ENCODE measurements at places on chromosomes 6 and 20.

GRCh38 chr20:44491635-44492395 is 16.1 kb downstream of the TTPAL start:
- peaks cover 51% of the 10 kb centered on the region for H3K36me3 ChIP-seq
- no peaks in the 10 kb centered on the region for H3K4me1 ChIP-seq
- no peak overlapping the region for H3K27ac ChIP-seq
- no peaks in the 10 kb centered on the region for H3K27me3 ChIP-seq

DNA sequence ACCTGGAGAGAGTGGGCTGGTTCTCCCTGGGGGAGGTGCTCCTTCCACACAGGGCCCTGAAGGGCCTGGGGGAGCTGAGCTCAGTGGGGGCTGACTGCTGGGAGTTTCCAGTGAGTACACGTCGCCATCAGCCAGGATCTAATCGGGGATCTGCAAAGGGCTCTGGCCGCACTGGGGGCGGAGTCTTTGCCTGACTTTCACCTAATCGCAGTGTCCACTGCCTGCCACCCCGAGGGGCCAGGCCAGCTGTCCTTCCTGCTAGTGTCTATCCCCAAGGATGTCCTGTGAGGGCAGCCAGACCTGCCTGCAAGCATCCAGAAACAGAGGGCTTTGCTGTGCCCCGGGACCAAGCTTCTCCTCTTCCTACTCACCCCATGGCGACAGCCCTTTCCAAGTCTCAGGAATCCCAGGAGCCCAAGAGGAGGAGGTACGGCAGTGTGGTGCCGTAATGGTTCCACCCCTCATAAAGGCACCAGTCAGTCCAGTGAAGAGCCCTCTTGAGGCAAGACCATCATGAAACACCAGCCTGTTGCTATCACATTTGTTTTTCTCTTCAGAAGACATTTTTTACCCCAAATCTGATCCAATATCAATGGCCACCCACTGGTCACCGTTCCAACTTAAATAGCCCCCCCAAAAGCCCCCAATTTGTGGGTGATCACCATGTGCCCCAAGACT is 243.1 kb upstream of the ECI2 start:
- H3K27me3 ChIP-seq = no peaks in the 10 kb centered on the region
- DNase-seq = peak; percentile 27
- no peak overlapping the region for H3K27ac ChIP-seq
- no peak overlapping the region for H3K4me3 ChIP-seq
- no peaks in the 10 kb centered on the region for H3K36me3 ChIP-seq

GRCh38 chr6:56772737-56773184 is 130.1 kb upstream of the DST start:
- H3K27me3 ChIP-seq = no peaks in the 10 kb centered on the region
- H3K4me1 ChIP-seq = peaks cover 18% of the 10 kb centered on the region
- H3K4me3 ChIP-seq = no peak overlapping the region
- peak overlapping the region; percentile 28 for H3K27ac ChIP-seq
- DNase-seq = peak; percentile 24

DNA sequence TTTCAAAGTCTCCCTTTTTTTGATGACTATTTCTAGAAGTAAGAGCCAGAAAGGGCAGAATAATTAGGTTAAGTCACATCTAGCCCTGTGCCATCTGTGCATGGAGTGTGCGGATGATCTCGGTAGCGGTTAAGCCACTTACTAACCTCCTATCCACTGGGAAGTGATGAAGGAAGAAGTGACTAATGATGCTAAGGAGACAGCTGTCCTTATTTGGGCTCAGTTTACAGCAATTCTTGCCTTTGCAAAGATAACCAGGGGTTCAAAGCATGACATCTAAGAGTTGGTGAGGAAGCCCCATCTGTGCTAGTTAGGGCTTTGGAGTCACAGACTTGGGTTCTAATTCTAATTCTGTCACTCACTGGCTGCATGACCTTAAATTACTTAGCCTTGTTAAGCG is 62.4 kb upstream of the RREB1 start:
- peaks cover 3% of the 10 kb centered on the region for H3K4me1 ChIP-seq
- H3K36me3 ChIP-seq = no peaks in the 10 kb centered on the region
- no peak overlapping the region for H3K4me3 ChIP-seq

- no peaks in the 10 kb centered on the region for H3K36me3 ChIP-seq
- H3K27ac ChIP-seq = no peak overlapping the region
- H3K27me3 ChIP-seq = no peaks in the 10 kb centered on the region
- DNase-seq = no peak
Measured at GRCh38 chr20:3730803-3731672, 1.4 kb upstream of the HSPA12B start.

DNA sequence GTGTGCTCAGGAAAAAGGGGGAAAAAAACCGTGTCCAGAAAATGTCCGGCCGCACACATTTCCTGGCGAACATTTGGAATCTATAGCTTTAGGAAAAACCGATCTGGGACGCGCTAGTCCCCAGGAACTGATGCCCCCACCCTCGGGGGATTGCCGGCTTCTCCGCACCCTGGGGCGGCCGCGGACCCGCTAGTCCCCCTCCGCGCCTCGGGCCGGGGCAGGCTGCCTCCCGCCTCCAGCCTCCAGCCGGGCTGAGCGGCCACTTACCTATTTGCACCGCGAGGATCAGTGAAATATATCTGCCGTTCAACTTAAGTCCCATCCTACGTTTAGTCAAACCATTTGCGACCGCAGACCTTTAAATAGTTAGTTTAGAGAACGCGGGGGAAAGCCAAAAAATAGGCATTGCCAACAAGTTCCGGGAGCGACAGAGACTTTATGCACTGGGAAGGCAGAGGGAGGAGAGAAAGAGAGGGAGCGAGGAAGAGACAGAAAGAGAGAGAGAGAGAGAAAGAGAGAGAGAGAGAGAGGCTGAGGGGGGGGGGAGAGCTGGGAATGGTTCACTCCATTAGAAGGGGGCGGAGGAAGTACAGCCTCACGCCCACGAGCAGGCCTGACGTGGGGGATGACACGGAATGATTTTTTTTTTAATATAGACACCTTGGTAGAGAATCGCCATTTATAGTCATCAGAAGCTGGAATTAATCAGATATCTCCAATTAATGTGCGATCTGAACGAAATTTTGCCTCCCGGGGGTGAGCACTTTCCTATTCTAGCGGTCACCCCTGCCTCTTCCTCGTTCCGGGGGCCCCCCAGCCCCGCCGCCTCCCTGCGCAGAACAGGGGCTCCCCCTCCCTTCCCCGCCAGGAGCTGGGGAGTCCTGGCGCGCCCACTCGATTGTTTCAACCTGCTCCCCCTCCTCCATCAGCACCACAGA is at the start of gene NRN1:
NRN1 (minus strand) TSS at position 498 of the 938 bp plus-strand sequence; CDS start at position 322, 176 bp downstream.
- no peaks in the 10 kb centered on the region for H3K27me3 ChIP-seq
- no peaks in the 10 kb centered on the region for H3K4me1 ChIP-seq
- H3K4me3 ChIP-seq = peak within 1 kb of the TSS; percentile 88
- peak; percentile 57 for DNase-seq
- H3K27ac ChIP-seq = peak within 1 kb of the TSS; percentile 83
- peaks cover 4% of the 10 kb centered on the region for H3K36me3 ChIP-seq

GRCh38 chr6:80021591-80021990 is 17.1 kb downstream of the TTK start:
- H3K4me1 ChIP-seq = no peaks in the 10 kb centered on the region
- H3K27ac ChIP-seq = no peak overlapping the region
- DNase-seq = no peak
- H3K36me3 ChIP-seq = peaks cover 66% of the 10 kb centered on the region
- H3K4me3 ChIP-seq = no peak overlapping the region
- no peaks in the 10 kb centered on the region for H3K27me3 ChIP-seq

- no peak overlapping the region for H3K27ac ChIP-seq
- peaks cover 25% of the 10 kb centered on the region for H3K4me1 ChIP-seq
- H3K4me3 ChIP-seq = no peak overlapping the region
- no peaks in the 10 kb centered on the region for H3K36me3 ChIP-seq
- H3K27me3 ChIP-seq = no peaks in the 10 kb centered on the region
Measured at GRCh38 chr20:17558941-17559304, 11.0 kb upstream of the DSTN start.

DNA sequence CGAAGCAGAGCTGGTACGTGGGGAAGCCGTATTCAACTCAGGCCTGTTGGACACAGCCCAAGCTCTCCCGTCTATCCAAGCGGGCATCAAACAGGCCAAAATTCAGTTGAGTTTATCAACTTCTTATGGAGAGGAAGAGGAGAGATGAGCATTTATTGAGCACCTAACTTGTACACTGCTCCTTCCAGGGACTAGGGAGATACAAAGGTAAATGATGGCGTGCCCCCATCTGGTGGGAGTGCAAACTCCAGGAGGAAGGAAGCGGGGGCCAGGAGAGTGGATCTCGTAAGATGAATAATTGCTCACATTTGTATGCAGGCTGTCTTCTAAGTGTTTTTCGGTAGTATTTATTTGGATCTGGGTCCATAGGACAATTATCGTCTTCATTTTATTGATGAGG is 146.6 kb downstream of the SOBP start:
- H3K27ac ChIP-seq = no peak overlapping the region
- H3K36me3 ChIP-seq = peaks cover 13% of the 10 kb centered on the region
- H3K4me3 ChIP-seq = no peak overlapping the region

GRCh38 chr20:371755-372542 is 8.6 kb upstream of the TRIB3 start:
- H3K4me1 ChIP-seq = no peaks in the 10 kb centered on the region
- DNase-seq = peak; percentile 32
- no peak overlapping the region for H3K4me3 ChIP-seq
- H3K27ac ChIP-seq = no peak overlapping the region
- no peaks in the 10 kb centered on the region for H3K36me3 ChIP-seq

DNA sequence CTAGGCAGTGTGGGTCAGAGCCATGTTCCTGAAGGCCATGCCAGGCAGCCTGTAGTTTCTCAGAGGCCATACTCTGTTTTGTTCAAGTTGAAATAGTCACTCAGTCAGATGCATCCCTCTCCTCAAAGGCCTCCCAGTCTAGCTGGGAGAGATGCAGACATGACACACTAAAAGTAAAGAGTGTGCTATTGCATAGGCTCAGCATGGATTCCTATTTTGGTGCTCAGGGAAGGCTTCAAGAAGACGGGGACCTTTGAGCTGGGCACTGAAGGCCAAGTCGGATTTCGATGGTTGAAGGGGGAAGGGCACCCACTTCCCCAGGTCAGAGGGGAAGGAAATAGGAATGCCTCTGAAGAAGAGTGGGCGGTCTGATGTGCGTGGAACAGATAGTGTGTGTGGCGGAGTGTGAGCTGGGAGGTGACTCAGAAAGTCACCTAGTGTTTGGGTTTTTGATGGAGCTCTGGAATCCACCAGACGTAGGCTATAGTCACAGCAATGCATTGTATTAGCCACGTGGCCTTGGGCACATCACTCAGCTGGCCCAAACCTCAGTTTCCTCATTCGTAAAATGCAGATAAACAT is 3.7 kb downstream of the EPB41L1 start:
- no peak overlapping the region for H3K27ac ChIP-seq
- peaks cover 3% of the 10 kb centered on the region for H3K27me3 ChIP-seq
- no peak for DNase-seq
- no peaks in the 10 kb centered on the region for H3K36me3 ChIP-seq

DNA sequence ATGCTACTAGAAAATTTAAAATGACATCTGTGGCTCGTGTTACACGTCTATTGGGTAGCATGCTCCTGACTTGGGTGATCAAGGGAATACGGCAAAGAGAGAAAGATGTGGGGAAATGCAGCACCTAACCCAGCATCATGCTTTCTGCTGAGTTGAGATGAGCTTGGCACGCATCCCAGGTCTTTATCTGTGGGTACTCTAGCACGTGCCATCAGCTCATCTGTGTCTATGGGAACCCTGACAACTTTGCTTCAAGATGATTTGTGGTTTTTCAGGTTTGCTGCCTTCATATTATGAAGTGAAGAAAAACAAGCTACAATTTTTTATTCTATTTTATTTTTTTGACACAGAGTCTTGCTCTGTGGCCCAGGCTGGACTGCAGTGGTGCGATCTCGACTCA is 21.0 kb downstream of the RNASET2 start:
- H3K4me3 ChIP-seq = no peak overlapping the region
- H3K36me3 ChIP-seq = 0 out of 2 replicates have a peak, but pooled peaks cover 2% of the 10 kb centered on the region
- H3K4me1 ChIP-seq = peaks cover 29% of the 10 kb centered on the region
- DNase-seq = no peak
- H3K27me3 ChIP-seq = no peaks in the 10 kb centered on the region

- no peak overlapping the region for H3K27ac ChIP-seq
- 0 out of 2 replicates have a peak, but pooled peaks cover 4% of the 10 kb centered on the region for H3K27me3 ChIP-seq
- H3K4me1 ChIP-seq = peaks cover 9% of the 10 kb centered on the region
- peak; percentile 82 for DNase-seq
Measured at GRCh38 chr20:36173451-36173933, 19.0 kb downstream of the EPB41L1 start.

DNA sequence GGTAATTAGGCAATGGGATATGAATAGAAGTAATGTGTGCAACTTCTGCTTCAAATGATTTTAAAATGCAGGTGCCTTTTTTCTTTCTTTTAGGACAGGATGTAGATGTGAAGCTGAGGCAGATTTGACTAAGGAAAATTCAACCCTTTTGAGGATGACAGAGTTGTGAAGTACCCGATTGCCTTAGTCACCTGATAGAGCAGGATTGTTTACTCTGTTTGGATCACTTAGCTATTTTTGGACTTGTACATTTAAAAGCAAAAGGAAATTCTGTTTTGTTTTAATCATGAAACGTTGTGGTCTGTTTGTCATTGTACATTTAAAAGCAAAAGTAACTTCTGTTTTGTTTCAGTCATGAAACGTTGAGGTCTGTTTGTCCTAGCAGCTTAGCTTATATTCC is 143.4 kb downstream of the FAM83B start:
- no peak overlapping the region for H3K4me3 ChIP-seq
- no peaks in the 10 kb centered on the region for H3K4me1 ChIP-seq
- no peaks in the 10 kb centered on the region for H3K27me3 ChIP-seq
- no peak overlapping the region for H3K27ac ChIP-seq
- no peak for DNase-seq
- no peaks in the 10 kb centered on the region for H3K36me3 ChIP-seq

- H3K27me3 ChIP-seq = peaks cover 4% of the 10 kb centered on the region
- H3K36me3 ChIP-seq = no peaks in the 10 kb centered on the region
- DNase-seq = no peak
- no peak overlapping the region for H3K27ac ChIP-seq
- H3K4me1 ChIP-seq = no peaks in the 10 kb centered on the region
Measured at GRCh38 chr20:23586735-23587525, 18.6 kb upstream of the CST9L start.

- H3K27ac ChIP-seq = no peak overlapping the region
- no peak overlapping the region for H3K4me3 ChIP-seq
- DNase-seq = no peak
- peaks cover 3% of the 10 kb centered on the region for H3K27me3 ChIP-seq
- H3K4me1 ChIP-seq = no peaks in the 10 kb centered on the region
Measured at GRCh38 chr20:10739566-10739965, 65.8 kb upstream of the JAG1 start.

DNA sequence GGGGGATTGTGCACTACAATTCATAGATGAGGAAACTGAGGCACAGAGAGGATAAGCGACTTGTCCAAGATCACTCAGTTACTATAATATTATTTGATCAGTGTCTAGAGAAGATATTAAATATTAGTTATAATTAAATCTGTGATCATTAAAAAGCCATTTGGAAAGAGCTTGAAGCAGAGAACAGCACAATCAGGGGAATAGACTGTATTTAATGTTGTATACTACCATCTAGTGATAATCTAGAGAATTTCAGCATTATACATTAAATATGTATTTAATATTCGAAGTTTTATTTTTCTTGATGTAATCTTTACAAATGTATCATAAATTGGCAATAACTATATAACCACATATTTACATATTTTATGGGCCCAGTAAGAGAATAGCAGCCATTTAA is 20.1 kb upstream of the MTCL3 start:
- H3K36me3 ChIP-seq = no peaks in the 10 kb centered on the region
- no peak overlapping the region for H3K27ac ChIP-seq
- no peak overlapping the region for H3K4me3 ChIP-seq

GRCh38 chr6:135938576-135939207 is 87.2 kb downstream of the PDE7B start:
- H3K4me1 ChIP-seq = no peaks in the 10 kb centered on the region
- peak overlapping the region; percentile 4 for H3K4me3 ChIP-seq
- no peak overlapping the region for H3K27ac ChIP-seq
- DNase-seq = peak; percentile 19
- no peaks in the 10 kb centered on the region for H3K36me3 ChIP-seq

Data from SJCRH30 (cell line).